ENCODE measurements at places on chromosomes 2 and 18. TPM values are rescaled to one million over a fixed set of nuclear protein-coding genes. Genes with fewer than 3 reads are reported as not detected.

- DNase-seq, result no peak
Measured at GRCh38 chr2:1993711-1994682, 249.7 kb upstream of the PXDN start.

The RAB6C gene
- 0.23 TPM for total RNA-seq

The ELOA2 gene
- total RNA-seq, result not detected

The SERPINB4 gene
- not detected for total RNA-seq

GRCh38 chr2:225824748-225825449 lies 425.4 kb downstream of the NYAP2 start:
- DNase-seq, result no peak

The UBXN2A gene
- 11.8 TPM for total RNA-seq

- no peak for DNase-seq
Measured at GRCh38 chr2:71995067-71995665, 152.5 kb downstream of the CYP26B1 start.

- no peak for DNase-seq
Measured at GRCh38 chr2:13104723-13105122, 388.0 kb downstream of the TRIB2 start.

GRCh38 chr2:170465241-170465640 lies 249.9 kb upstream of the SP5 start:
- no peak for DNase-seq

The SLC11A1 gene
- total RNA-seq, result 15.1 TPM

DNA sequence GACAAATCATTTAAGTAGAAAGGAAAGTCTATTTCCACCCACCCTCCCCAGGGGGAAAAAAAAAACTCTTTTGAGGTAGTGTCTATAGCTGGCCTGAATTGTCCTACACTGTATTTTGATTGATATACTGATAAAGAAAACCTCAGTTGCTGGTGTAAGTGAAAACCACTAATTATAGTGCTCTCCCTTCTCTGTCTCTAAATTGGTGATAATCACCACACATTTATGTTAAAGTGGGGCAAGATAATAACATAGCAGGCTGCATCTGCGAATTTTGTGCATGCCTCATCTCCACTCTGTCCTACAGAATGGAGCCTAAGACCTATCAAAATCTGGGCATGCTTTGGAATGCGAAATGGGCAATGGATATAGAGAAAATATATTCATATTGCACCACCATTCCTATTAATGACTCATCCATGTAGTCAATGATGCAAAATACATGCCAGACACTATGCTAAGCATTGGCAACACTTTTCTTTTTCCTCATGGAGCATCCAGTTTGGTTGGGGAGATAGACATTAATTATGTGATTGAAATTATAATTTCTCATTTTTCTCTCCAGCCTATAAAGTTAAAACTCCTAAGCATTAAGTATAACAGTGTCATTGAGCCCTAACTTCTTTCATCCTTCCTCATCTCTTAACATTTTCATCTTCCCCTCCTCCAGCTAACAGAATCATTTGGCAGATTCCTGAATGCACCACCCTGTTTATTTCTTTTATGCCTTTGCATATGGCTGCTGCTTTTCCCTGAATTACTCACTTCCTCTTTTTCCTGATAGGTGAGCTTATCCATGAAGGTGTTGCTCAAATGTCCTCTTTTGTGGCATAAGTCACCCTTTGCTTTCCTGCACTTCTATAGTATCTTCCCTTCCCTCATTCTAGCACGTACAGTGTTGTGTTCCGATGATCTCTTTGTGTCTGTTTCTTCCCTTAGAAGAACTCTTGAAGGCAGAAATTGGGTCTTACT lies 58.2 kb downstream of the SLC9A2 start:
- DNase-seq, result no peak

- no peak for DNase-seq
Measured at GRCh38 chr2:217667512-217667911, 335.3 kb downstream of the TNS1 start.

DNA sequence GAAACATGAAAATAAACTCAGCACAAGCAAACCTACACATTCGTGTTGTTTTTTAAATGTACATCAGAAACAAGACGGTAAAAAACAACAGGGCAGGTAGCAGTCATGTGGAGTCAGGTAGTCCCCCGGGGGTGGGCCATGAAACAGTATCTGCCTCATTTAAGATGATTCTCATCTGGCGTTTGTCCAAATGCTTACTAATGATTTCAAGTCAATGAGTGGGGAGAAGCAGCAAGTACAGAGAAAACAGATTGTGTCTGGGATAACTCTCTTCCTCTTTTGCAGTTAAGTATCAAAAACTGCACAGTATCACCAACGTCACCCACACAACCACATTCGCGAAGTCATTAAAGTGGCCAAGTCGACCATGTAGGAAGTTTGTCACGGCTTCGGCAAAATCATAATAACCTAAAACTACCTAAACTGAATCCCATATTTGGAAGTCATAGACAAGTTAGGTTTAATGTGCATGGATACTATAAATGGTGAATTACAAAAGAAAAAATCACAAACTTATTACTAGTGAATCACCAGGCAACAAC lies 1.3 kb downstream of the LAPTM4A start:
- no peak for DNase-seq

- DNase-seq, result no peak
Measured at GRCh38 chr2:30677231-30677630, 130.0 kb downstream of the CAPN13 start.

DNA sequence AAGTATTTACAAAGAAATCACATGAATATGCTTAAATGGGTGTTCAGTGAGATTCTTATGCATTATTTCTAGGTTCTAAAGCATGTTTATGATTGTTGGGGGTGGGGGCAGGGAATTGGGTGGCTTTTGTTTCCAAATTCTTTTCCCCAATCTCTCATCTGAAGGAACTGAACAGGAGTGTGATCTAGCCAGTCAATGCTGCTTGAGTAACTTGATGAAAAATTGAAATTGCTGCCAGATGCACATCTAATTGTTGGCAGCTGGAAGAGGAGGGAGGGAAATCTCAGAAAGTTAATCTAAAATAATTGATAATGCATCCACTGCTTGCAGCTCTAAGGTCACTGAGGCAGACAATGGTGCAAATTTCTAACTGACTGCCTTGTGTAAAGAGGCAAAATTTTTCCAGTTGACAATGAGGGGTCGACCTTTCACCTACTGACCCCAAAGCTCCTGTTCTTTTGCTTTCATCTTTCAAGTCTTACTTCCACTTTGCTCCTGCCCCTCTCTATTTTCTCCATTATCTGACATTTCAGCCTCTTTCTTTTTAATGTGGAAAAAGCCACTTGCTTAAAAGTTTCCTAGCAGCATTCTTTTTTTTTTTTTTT lies 53.3 kb downstream of the IRS1 start:
- DNase-seq, result no peak

- no peak for DNase-seq
Measured at GRCh38 chr2:130346741-130347066, 4.0 kb downstream of the IMP4 start.

GRCh38 chr2:98240786-98241398 lies 105.4 kb upstream of the CNGA3 start:
- no peak for DNase-seq

DNA sequence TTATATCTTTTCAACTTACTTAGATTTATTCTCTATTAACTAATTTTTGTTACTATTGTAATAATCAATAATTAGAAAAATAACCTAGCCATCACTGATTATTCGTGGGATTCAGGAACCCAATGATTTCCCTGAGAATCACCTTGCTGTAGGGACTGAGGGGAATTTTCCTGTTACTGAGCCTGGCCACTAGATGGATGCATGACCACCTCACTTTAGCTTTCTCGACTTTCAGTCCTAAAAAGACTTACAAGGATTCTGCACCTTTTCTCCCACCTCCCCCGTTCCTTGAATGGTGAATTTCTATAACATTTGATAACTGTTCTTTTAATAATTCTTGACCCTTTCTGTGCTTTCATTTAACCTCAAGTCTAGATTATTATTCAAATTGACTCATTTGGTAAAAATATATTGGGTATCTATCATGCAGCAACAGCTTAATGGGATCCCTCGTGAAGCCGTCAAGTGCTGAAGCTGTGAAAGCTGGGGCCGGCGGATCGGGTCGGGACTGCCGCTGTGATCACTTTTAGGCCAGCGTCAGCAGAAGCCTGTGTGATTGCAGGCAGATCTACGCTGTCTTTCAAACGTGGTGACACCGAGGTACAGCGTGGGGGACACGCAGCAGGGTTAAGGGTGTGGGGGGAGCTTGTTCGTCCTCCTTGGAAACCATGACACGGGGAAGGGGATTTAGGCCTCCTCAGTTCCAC lies 38.8 kb upstream of the TMEM18 start:
- no peak for DNase-seq

DNA sequence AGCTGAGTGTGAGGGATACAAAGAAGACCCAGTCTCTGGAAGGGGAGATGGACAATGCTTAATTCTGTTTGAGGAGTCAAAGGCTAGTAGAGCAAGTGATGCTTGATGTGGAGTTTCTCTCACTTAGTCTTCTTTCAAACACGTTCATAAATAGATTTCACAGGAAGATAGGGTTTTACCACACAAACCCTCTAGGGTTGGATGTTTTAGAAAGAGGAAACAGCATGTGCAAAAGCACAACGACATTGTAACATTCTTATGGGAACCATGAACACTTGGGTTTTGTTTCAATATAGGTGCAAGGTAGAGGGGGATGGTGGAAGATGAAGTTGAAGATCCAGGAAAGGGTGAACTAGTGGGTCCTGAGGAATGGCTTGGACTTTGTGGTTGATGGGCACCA lies 10.8 kb upstream of the EFEMP1 start:
- DNase-seq, result no peak

- DNase-seq, result no peak
Measured at GRCh38 chr18:38790303-38790702, 1224.7 kb upstream of the CELF4 start.

GRCh38 chr2:182522405-182522896 lies 95.6 kb upstream of the PDE1A start:
- DNase-seq, result no peak

DNA sequence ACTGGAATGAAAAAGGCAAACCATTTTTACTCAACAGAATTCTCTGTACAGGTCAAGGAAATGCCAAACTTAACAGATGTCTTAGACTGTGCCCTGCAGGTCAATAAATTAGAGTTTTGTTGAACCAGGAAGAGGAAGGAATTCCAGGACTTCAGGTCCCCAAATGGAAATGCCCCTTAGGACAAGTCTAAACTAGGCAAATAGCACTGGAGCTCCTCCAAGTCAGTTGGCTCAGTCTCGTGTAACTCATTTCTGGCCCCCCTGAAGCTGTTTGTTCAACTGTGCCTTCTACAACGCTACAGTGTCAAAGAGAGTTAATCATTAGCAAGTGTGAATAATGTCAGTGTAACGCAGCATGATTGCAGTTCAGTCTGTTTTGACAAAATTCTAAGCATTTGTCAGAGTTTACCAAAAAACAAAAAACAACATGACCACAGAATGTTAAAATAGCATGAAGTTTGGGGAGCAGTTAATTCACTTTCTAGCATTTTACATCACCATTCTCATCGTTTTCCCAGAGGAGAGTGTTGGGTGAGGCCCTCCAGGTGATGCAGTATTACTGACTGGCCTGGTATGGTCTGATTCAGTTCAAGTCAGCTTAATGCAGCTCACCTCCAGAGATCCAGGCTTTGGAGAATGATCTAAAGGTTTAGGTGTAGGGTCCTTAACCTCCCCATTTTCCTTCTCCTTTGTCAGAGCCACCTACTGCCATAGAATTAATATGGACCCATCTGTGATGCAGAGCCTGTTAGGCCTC lies 108.1 kb downstream of the AQP4 start:
- peak; percentile 71 for DNase-seq

The EGR4 gene
- not detected for total RNA-seq

The MALL gene
- total RNA-seq, result 43.7 TPM

DNA sequence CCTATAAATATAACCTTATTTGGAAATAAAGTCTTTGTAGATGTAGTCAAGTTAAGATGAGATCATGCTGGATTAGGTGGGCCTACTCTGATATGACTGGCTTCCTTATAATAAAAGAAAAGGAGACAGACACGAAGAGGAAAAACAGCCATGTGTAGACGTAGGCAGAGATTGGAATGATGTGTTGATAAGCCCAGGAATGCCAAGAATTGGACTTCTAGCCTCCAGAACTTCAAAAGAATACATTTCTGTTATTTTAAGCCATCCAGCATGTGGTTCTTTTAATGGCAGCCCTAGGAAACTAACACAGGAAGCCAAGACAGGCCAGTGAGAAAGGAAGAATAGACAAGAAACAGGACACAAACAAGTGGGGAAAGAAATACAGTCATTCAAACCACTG lies 68.6 kb downstream of the NYAP2 start:
- DNase-seq, result no peak

The PFN4 gene
- total RNA-seq, result 0.35 TPM

The CAPN14 gene
- 0.14 TPM for total RNA-seq

The FMNL2 gene
- total RNA-seq, result 24.7 TPM

DNA sequence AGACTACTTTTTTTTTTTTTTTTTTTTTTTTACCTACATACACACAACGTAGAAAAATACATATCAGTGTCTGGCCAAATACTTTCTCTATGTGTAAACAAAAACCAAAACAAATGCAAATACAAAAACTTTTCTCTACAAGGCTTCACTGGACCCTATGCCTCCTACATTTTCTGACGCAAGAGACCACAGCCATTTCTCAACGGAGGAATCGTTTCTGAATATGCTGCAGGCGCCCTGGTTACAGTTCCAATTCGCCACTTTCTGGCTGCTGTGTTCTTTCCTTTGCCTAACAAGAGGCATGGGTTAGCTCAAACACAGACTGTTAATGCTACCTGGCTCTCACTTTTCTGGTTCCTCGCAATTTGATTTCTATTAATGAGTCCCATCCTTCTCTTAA lies 96.4 kb downstream of the EPB41L3 start:
- DNase-seq, result no peak

- no peak for DNase-seq
Measured at GRCh38 chr2:234279637-234280036, 217.2 kb downstream of the ARL4C start.
